ENCODE measurements at places on chromosomes 16 and 17.

DNA sequence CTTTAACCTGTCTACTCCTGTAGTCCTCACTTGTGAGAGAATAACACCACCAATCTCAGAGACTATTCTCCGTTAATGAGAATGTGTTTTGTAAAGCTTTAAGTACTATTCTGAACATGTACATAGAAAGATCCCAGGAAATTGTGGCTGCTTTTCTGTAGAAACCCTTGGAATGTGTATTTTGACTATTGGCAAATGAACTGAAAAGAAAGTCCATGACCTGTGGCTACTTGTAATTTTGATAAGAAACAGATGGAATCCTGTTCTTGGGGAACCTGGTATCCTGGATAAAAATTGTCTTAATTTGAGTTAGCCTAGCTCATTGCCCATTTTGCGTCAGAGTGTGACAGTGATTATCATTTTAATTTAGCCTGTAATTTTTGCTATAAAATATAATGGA lies 9.1 kb downstream of the CTCF start:
- no peak for DNase-seq

GRCh38 chr17:39104657-39105056 lies 46.8 kb downstream of the PLXDC1 start:
- DNase-seq = no peak

DNA sequence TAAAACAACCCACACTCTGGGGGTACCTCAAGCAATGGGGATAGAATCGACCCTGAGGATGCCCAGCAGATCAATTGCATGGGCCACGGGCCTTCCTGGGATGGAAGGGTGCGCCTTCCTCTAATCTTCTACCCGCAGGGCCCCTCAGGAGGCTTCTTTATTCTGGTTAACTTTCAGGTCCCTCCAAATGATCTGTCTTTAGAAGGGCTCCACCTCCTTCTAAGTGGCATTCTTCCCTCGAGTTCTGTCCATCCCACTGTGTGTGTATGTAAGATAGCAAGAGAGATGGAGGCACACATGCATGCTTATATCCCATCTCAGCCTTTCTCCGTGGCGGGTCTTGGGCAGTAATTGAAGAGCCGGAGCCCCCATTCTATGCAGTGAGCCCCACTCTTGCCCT lies 125.7 kb downstream of the MRM1 start:
- DNase-seq = no peak

DNA sequence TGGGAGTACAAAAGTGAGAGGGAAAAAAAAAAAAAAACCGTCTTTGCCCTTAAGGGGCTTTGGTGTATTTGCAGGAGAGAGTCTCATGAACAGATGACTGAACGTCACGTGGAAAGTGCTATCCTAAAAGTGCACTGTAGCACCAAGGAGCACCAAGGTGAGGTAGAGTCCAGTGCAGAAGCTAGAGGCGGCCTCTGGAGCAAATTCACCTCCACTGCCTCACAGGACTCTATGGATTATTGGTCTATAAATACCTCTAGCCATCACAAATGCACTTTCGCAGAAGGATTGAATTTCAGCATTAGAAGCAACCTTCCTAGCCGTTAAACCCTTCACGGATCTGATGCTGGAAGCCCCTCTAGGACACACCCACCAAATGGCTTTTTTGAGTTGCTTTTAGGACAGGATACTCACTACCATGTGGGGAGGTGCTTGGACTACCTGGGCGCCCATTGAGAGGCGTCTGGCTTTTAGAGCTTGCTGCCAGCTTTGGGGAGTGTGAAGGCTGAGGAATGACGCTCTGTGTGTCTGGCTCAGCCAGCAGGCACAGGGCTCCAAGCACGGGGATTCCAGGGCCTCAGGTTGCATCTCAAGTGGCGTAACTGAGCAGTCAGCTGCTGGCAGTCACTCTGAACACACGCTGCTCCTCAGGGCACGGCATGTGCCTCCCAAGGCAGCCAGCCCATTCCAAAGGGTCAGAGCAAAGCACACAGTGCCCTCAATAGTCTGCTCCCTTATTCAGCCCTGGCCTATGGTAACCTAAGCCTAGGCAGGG lies 52.7 kb downstream of the CDRT4 start:
- no peak for DNase-seq

DNA sequence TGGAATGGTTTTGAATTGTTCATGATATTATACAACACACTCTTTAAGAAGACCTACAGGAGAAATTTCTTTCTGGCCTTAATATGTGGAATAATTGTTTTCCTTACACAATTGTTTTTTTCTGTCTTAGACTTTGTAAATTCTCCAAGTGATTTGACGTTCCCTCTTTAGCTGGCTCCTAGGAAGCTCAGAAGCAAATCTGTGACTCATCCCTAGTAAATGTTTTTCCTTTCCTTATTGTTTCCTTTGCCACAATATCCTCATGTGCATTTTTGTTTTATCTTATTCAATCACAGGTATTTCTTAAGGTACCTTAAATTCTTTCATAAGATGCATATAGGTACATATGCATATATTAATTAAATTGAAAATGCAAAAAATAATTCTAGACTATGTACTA lies 13.5 kb downstream of the KIAA0753 start:
- DNase-seq = no peak

DNA sequence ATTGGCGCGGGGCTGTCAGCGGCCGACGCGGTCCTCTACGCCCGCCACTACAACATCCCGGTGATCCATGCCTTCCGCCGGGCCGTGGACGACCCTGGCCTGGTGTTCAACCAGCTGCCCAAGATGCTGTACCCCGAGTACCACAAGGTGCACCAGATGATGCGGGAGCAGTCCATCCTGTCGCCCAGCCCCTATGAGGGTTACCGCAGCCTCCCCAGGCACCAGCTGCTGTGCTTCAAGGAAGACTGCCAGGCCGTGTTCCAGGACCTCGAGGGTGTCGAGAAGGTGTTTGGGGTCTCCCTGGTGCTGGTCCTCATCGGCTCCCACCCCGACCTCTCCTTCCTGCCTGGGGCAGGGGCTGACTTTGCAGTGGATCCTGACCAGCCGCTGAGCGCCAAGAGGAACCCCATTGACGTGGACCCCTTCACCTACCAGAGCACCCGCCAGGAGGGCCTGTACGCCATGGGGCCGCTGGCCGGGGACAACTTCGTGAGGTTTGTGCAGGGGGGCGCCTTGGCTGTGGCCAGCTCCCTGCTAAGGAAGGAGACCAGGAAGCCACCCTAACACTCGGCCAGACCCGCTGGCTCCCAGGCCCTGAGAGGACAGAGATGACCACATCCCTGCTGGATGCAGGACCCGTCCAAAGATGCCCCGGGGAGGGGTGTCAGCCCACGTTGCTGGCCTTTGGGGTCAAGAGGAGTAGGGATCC lies 2.4 kb upstream of the NECAB2 start:
- DNase-seq = no peak

DNA sequence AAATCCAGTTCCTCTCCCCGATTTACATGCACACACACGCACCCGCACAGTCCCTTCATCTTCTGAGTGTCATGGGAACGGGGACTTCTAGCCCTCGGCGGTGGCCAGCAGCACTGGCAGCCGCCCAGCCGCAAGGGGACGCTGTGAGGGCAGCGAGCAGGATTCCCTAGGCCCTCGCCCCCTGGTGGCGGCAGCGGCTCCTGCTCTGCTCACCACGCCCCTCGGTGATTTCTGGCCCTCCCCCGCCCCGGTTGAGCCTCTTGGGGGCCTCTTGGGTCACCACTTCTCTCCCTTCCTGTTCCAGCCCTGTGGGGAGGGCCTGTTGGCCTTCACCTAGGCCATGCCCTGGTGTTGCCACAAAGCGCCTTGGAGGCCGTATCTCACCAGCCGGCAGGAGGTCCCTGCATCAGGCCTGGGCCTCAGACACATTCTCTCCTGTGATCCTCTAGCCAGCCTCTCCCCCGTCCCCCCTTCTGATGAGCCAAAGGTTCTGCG lies 75.2 kb upstream of the KSR1 start:
- DNase-seq = no peak

Data from kidney epithelial cell (primary cell).